ENCODE measurements at places on chromosomes 13 and 19.

DNA sequence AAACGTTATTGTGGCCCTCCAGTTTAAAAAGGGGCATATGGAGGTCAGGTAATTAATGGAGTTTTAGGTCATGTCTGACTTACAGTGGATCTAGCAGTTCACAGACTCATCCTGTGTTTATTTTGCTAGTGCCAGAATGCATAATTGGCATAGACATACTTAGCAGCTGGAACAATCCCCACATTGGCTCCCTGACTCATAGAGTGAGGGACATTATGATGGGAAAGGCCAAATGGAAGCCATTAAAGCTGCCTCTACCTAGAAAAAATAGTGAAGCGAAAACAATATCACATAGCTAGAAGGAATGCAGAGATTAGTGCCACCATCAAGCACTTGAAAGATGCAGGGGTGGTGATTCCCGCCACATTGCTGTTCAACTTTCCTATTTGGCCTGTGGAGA is 610.7 kb downstream of the SLITRK5 start:
- no peak for DNase-seq

GRCh38 chr13:39876258-39876657 is 220.8 kb downstream of the COG6 start:
- no peak for DNase-seq

DNA sequence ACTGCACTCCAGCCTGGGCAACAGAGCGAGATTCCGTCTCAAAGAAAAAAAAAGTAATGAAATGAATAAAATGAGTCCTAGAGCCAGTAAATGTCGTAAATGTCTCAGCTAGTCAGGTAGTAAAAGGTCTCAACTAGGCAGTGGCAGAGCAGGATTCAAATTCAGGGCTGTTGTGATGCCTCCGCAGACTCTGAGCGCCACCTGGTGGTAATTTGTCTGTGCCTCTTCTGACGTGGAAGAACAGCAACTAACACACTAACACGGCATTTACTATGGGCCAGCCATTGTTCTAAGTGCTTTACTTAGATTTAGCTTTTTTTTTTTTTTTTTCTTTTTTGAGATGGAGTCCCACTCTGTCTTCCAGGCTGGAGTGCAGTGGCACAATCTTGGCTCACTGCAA is 30.2 kb downstream of the CYP2F1 start:
- DNase-seq = peak; percentile 60

DNA sequence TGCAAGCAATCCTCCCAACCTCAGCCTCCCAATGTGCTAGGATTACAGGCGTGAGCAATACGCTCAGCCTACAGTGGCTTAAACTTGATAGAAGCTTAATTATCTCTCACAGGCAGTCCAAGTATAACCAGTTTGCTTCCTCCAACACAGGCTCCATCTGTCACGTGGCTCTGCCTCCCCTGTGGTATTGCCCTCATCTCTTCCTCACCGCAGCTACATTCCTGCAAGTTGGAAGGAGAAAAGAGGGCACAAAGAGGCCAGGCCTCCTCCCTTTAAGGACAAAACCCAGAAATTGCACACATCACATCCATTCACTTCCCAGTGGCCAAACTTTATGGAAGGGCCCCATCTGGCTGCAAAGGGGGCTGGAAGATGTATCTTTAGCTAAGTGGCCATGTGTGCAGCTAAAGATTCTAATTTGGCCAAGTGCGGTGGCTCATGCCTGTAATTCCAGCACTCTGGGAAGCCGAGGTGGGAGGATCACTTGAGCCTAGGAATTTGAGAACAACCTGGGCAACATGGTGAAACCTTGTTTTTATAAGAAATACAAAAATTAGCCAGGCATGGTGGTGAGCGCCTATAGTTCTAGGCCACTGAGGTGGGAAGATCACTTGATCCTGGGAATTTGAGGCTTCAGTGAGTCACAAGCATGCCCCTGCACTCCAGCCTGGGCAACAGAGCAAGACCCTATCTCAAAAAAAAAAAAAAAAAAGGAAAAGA is 3.1 kb upstream of the SDHAF1 start:
- DNase-seq = no peak

GRCh38 chr19:19506592-19506991 is 8.8 kb downstream of the TSSK6 start:
- DNase-seq = no peak

DNA sequence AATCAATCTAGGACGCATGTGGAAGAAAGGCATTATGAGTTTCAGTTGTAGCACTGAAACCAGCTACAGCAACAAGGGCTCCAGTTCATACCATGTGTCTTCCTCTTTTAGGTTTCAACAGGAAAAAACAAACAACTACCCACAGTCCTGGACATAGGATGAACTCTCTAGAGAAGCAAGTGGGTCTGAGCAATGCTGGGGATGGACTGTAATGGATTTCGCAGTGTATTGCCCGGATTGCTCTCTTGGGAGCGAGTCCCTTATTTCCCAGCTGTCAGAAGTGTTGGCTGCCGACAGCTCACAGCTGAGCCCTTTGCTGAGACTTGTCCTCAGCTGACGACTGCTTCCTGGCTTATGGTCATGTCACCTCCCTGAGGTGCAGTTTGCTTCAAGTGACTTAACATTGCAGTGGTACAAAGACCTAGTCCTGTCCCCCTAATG is 12.1 kb upstream of the MYCBP2 start:
- no peak for DNase-seq

GRCh38 chr13:101258071-101258470 is 158.2 kb downstream of the NALCN start:
- no peak for DNase-seq

DNA sequence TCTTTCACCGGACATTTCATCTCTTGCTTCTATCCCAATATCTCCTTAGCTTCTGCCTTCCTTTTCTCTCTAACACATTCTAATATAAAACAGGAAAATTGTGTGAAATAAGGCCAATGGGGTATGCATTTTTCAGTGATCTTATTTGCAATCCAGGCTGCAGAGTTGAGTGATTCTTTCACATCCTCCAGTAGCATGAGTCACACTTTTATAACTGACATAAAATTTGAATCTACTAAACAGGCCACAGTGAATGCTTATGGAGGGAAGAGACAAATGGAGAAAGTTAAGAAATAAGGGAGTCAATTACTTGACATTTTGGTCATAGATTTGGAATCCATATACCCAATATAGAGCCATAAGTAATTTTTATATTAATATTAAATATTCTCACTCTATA is 1037.0 kb upstream of the SPRY2 start:
- DNase-seq = no peak

DNA sequence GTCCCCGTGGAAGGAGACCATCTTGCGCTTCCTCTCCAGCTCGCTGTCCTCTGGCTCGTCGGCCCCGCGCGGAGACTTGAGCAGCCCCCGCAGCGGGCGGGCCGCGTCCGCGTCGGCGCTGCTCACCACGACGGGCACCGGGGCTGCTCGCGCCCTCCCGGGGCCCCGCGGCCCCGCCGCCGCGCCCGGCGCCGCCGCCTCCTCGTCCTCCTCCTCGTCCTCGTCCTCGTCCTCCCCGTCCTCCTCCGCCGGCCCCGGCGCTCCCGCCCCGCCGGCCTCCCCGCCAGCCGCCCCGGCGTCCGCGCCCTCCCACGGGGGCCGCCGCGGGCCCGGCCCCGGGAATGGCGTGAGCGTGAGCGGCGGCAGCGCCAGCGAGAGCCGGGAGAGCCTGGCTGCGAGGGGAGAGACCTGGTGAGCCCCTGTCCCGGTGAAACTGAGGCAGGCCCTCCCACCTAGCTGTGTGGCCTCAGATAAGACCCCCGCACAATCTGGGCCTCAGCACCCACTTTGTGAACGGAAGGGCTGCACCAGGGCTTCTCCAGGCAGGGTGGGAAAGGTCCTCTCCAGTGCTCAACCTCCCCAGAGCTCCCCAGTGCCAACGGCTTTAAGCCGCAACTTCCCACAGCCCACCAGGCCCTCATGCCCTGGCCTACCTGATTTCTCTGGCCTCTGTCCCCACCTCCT is 17.8 kb downstream of the LMTK3 start:
- no peak for DNase-seq

DNA sequence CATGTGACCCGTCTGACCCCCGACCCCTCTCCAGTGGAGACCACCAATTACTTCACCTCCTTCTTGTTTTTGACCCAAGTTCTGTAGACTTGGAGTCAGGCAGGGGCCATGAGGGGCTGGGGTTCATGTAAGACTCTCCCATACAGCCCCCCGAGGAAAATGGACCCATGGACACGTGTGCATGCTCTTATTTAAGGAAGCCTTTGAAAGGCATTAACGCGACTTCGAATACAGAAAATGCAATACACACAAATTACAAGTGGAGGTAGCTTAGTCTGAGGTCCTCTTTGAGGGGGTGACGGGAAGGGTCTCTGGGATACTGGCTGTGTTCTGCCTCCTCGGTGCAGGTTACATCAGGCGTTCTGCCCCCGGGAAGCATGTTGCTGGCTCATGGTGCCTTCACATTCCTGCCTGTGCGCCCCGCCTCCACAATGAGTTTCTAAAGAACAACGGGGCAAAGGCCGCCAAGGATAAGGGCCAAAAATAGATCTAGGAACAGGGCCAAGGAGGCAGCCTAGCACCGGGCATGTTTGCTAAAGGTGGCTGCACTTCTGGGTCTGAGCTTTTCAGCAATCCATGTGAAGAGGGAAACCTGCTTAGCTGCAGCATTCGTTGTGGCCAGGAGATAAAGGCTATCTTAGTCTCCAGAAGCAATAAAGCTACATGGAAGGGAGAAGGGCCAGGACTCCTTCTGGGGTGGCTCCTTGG is 54.5 kb downstream of the RAB20 start:
- no peak for DNase-seq

DNA sequence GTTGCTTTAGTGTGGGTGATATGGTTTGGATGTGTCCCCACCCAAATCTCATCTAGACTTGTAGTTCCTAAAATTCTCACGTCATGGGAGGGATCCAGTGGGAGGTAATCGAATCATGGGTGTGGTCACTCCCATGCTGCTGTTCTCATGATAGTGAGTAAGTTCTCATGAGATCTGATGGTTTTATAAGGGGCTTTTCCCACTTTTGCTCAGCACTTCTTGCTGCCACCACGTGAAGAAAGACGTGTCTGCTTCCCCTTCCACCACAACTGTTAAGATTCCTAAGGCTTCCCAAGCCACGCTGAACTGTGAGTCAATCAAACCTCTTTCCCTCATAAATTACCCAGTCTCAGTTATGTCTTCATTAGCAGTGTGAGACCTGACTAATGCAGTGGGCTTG is 26.0 kb downstream of the OR10H4 start:
- no peak for DNase-seq

- no peak for DNase-seq
Measured at GRCh38 chr19:29090783-29091526, 122.0 kb downstream of the UQCRFS1 start.

DNA sequence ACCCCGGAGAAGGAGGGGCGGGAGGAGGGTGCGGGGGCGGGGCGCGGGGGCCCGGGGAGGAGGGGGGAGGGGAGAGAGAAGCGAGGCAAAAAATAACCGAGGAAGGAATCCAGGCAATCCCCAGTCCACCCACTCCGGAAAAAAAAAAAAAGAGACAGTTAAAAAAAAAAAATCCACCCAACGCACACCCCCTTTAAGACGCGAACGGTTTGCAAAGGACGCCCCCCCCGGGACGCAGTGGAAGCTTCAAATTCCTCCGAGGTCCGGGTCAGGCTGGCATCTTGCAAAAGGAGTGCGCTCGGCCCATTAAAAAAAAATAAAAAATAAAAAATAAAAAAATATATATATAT is at the start of gene CACNA1A:
Gene CACNA1A (minus strand): TSS at position 9 of the 350 bp plus-strand sequence. CDS start 255 bp downstream, outside the sequence.
- no peak for DNase-seq

DNA sequence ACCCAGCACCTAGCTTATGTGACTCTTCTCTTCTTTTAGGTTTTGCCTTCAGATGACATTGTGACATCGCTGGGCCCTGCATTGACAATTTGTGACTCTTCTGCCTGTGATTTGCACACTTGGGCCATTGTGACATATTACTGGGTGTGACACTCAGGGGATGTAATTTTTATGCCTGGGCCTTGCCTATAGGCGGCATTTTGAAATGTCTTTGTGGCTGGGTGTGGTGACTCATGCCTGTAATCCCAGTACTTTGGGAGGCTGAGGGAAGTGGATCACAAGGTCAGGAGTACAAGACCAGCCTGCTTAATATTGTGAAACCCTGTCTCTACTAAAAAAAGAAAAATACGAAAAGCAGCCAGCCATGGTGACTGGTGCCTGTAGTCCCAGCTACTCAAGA is 28.4 kb upstream of the ZNF681 start:
- no peak for DNase-seq

DNA sequence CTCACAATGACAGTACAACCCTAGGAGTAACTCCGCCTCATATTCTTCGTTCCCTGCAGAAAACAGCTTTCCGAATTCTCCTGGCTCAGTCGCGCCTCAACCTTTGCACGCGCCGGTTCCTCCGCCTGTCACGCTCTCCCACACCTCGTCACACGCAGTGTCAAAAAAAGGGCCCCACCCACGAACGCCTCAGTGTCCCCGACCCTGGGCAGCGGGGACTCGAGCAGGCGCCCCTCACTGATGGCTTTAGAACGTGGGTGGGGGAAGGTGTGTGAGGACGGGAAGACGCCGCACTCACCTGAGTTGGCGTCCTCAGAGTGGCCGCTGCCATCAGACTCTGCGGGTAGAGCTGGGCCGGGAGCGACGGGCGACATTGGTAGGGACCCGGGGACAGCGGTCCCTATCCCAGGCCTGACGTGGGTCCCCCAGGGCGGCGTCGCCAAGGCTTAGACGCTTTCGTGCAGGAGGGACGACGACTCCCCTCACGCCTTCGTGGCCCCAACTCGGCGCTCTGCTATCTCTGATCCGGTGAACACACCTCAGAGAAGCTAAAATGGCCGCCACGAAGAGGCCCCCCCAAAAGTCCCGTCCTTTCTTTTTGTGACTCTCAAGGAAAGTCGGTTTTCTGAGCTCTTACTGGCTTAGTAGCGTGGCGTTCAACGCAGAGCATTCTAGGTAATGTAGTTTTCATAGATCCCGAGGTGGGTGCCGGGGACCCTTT is at the start of gene ZNF154:
Gene ZNF154 (minus strand): TSS at position 564 of the 721 bp plus-strand sequence. CDS start 233 bp downstream, at position 331.
- DNase-seq = no peak

DNA sequence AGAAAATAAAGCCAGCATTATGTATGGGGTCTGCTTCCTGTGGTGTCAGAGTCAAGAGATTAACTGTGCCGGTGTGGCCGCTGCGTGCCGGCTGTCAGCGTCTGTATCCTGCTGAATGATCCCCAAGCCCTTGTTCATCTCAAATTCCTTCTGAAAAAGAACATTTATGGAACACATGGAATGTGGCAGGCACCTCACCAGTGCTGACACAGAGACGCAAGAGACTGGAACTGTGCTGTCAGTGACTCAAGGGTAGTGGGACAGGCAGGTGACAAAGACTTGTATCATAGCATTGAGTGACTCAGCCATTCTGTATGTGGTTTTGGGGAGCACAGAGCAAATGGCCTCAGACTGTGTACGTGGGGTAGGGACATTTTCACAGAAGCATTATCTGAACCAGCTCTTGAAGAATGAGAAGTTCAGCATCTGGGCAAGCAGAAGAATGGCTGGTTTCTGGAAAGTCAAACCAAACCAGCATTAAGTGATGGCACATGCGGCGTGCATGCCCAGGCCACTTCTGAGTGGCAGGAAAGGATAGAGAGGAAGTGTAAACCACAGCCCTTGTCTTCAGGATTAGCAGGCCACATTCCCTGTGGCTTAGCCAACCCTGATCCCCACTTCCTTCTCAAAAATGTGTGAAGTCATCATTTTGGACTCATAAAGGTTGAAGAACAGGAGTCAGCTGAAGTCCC is 54.0 kb upstream of the IRS2 start:
- DNase-seq = no peak
